ENCODE measurements at places on chromosomes 2 and 18.

DNA sequence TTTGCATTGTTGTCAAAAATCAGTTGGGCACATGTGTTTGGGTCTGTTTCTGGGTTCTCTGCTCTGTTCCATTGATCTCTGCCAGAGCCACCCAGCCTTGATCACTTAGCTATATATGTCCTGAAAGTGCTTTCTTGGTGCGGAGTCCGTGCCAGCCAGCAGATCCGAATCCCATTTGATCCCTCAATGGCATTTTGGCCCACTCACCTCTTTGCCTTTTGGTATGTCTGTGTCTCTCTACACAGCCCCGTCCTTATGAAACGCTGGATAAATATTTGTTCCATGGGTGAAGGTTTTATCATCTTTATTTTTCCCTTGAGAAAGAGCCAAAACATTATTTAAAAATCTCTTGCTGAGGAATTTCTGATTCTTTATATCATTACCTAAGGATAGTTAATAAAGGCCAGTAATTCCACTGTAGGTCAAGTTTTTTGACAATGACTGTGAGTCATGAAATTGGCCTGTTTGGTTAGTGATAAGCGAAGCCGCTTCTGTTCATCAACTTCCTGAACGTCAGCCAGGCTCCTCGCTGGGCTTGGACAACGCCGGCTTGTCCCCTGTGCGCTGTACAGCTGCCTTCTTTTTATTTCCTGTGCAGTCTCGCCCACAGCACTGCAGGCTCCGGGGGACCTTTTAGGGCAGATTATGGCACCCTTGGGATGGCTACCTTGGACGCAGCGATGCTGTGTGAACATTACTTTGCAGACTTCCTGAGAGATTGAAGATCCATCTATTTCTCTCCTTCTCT lies 24.9 kb downstream of the MTCL1 start:
- no peak overlapping the region for H3K27ac ChIP-seq
- no peaks in the 10 kb centered on the region for H3K36me3 ChIP-seq
- no peaks in the 10 kb centered on the region for H3K27me3 ChIP-seq
- no peaks in the 10 kb centered on the region for H3K4me1 ChIP-seq

- no peaks in the 10 kb centered on the region for H3K36me3 ChIP-seq
- no peaks in the 10 kb centered on the region for H3K27me3 ChIP-seq
- no peak overlapping the region for H3K4me3 ChIP-seq
- H3K4me1 ChIP-seq: no peaks in the 10 kb centered on the region
- H3K27ac ChIP-seq: no peak overlapping the region
- DNase-seq: no peak
Measured at GRCh38 chr18:27004056-27004829, 138.7 kb upstream of the AQP4 start.

- no peaks in the 10 kb centered on the region for H3K36me3 ChIP-seq
- peaks cover 14% of the 10 kb centered on the region for H3K4me1 ChIP-seq
- H3K27me3 ChIP-seq: no peaks in the 10 kb centered on the region
Measured at GRCh38 chr18:77063260-77063659, 69.3 kb downstream of the MBP start.

DNA sequence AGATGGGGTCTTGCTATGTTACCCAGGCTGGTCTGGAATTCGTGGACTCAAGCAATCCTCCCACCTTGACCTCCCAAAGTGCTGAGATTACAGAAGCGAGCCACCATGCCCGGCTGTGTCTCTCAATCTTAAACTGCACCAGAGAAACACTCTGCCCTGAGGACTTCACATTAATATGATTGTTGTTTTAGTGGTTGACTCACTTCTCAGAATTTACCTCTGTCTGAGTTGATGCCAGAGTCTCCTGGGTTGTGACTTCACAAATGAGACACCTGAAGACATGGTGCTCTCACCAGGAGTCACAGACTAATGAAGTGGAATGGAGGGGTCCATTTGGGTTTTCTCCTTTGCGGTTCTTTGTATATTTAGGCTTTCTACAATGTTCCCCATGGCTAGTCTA lies 61.0 kb upstream of the TGIF1 start:
- H3K27ac ChIP-seq: no peak overlapping the region
- no peaks in the 10 kb centered on the region for H3K36me3 ChIP-seq
- no peaks in the 10 kb centered on the region for H3K27me3 ChIP-seq
- H3K4me1 ChIP-seq: no peaks in the 10 kb centered on the region
- no peak for DNase-seq

- H3K27ac ChIP-seq: peak overlapping the region; percentile 53
- DNase-seq: no peak
- H3K27me3 ChIP-seq: no peaks in the 10 kb centered on the region
- H3K36me3 ChIP-seq: no peaks in the 10 kb centered on the region
- H3K4me3 ChIP-seq: no peak overlapping the region
Measured at GRCh38 chr2:10285556-10286198, 17.0 kb upstream of the HPCAL1 start.

GRCh38 chr2:86226636-86227520 lies 27.6 kb downstream of the MRPL35 start:
- no peak for DNase-seq
- no peak overlapping the region for H3K27ac ChIP-seq
- H3K27me3 ChIP-seq: no peaks in the 10 kb centered on the region

DNA sequence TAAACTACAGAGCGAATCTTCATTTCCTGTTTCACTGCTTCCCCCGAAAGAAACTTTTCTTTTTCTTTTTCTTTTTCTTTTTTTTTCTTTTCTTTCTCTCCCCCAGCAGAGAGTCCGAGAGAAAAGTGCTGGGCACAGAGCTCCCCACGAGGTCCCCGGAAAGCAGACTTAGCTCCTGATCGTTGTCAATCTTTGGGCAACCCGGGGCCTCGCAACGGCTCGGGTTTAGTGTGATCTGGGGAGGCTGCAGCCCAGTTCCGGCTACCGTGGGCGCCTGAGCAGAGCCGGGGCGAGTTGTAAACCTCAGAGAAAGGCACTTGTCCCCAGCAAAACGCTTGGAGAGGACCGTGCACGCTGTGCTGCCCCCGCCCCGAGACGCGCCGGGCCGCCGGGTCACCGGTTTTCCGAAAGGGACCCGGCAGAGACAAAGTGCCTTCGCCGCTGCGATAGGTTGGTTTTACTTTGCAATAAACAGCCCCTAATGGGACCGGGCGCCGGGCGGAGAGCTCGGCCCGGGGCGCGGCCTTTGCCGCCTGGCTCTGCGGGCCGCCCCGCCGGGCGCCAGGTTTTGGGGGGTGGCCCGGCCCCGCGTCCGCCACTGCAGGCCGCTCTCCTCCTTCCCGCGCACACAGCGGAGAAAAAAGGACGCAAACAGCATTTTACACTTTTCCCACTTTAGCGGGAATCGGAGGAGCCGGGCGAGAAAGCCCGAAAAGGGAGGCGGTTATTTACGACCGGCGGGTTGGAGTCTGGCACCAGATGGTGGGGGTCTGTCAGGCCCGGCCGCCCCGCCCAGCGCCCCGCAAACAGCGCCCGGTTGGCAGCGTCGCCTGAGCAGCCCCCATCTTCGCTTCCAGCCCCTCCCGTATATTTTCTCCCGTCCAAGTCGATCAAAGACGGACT lies 136.0 kb downstream of the INSIG2 start:
- H3K27me3 ChIP-seq: peaks cover 65% of the 10 kb centered on the region
- peak; percentile 35 for DNase-seq
- H3K4me1 ChIP-seq: peaks cover 6% of the 10 kb centered on the region
- H3K27ac ChIP-seq: no peak overlapping the region
- peak overlapping the region; percentile 19 for H3K4me3 ChIP-seq

DNA sequence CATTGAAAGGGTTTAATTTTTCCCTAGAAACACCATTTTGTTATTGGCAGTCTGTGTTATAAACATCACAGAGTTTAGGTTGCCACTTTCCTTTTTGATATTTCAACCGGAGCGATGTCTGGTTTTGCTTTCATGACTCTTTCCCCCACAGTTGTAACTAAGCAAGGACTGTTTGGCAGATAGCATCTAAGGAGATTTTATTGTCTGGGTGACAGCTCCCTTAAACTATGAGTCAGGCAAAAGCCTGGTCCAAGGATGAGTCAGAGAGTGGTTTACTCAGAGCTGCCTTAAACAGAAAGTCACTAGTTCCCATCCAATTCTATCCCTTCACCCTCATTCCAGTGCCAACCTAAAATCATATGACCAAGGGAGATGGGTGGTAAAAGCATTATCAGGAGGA lies 341.6 kb upstream of the VWC2L start:
- H3K4me1 ChIP-seq: no peaks in the 10 kb centered on the region
- DNase-seq: no peak
- H3K27ac ChIP-seq: no peak overlapping the region

- no peaks in the 10 kb centered on the region for H3K27me3 ChIP-seq
- no peaks in the 10 kb centered on the region for H3K36me3 ChIP-seq
- no peak for DNase-seq
- H3K4me1 ChIP-seq: peaks cover 3% of the 10 kb centered on the region
- no peak overlapping the region for H3K4me3 ChIP-seq
Measured at GRCh38 chr2:144239306-144239705, 280.6 kb downstream of the ZEB2 start.

DNA sequence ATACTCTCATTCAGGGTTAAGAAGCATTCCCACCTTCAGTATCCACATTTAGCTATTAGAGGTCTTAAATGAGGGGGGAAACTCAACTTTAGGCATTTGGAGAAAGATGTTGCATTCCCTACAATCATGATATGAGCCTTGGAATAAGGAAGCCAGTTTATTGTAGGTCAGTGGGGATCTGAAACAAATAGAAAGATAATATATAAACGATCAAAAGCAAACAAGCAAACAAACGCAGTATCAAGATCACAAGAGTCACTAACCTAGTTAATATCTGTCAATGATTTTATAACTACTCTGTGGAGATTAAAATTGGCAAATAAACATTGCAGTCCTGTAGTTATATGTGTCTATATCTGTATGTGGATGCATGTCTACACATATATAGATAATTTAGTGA lies 152.4 kb upstream of the LRATD1 start:
- H3K4me3 ChIP-seq: no peak overlapping the region
- H3K4me1 ChIP-seq: no peaks in the 10 kb centered on the region
- no peak for DNase-seq
- no peak overlapping the region for H3K27ac ChIP-seq
- no peaks in the 10 kb centered on the region for H3K36me3 ChIP-seq
- H3K27me3 ChIP-seq: no peaks in the 10 kb centered on the region

- peaks cover 7% of the 10 kb centered on the region for H3K36me3 ChIP-seq
- DNase-seq: no peak
- H3K4me1 ChIP-seq: peaks cover 12% of the 10 kb centered on the region
- no peak overlapping the region for H3K4me3 ChIP-seq
- no peak overlapping the region for H3K27ac ChIP-seq
Measured at GRCh38 chr2:7025082-7025481, 107.9 kb downstream of the RNF144A start.

DNA sequence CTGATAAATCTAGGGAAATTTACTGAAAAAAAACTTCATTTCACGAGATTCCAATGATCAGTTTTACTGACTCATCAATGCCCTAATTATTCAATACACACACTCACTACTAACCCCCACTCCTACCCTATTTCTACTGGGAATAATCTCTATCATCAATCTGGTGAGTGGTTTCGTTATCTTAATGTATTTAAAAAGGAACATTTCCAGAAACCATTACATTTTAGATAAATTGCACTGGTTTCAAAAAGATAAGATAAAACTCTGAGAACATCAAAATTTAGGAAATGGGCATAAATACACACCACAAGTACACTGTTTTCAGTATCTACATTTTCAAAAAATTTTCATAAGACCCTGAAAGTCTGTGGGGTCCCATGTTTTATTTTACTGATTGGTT lies 471.4 kb upstream of the PKDCC start:
- no peak overlapping the region for H3K4me3 ChIP-seq
- H3K4me1 ChIP-seq: no peaks in the 10 kb centered on the region
- DNase-seq: no peak

GRCh38 chr2:33620-34019 lies 12.7 kb downstream of the FAM110C start:
- no peaks in the 10 kb centered on the region for H3K4me1 ChIP-seq
- H3K36me3 ChIP-seq: no peaks in the 10 kb centered on the region
- H3K27me3 ChIP-seq: no peaks in the 10 kb centered on the region
- DNase-seq: no peak

DNA sequence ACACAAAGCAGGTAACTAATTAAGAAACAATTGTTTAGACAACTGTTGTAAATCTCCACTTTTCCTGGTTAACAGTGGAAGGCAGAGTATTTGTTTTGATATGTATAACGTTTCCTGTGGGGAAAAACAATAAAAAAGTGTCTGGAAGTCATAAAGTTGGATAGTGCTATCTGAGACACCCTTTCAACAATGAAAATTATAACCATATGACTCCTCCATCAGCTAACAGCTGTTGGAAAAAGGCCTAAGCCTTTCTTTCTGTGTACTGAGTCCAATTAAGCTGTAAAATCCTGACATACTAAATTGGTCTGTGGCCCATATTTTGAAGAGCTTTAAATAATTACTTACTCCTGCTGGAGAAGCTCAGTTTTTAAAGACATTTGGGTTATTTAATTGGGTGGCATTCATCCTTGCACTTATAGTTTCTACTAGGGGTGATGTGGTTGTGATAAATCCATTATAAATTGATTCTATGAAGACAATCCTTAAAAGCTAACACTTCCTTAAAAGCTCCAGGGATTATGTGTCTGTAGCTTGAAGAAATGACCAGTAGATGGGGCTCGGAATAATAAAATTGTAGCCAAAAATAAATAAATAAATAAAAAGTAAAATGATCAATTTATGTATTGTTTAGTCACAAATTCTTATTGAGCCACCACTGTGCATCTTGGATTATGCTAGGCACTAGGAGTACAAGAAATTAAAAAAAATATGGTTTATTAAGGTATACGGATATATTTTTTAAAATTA lies 698.1 kb upstream of the NXPH2 start:
- no peak overlapping the region for H3K4me3 ChIP-seq
- H3K27me3 ChIP-seq: no peaks in the 10 kb centered on the region
- H3K36me3 ChIP-seq: no peaks in the 10 kb centered on the region
- no peaks in the 10 kb centered on the region for H3K4me1 ChIP-seq
- no peak for DNase-seq

DNA sequence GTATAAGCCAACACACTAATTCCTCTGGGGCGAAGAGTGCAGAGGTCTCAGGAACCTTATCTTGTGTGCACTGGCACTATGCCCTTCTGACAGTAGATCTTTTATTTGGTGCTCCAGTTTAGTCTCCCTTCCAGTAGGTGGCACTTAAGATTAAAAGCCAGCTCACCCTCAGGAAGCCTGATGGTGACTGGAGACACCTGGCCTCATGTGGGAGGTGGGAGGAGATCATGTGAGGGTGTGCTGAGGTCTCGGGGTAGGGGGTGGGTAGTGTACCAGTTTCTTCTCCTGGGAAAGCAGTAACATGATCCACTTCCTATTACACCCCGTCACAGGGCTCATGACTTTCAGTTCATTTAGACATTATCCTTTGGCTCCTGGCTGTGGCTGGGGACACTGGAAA lies 654.9 kb downstream of the ADCYAP1 start:
- H3K27ac ChIP-seq: no peak overlapping the region
- no peaks in the 10 kb centered on the region for H3K36me3 ChIP-seq
- no peak for DNase-seq
- no peak overlapping the region for H3K4me3 ChIP-seq

GRCh38 chr2:167388497-167388896 lies 500.2 kb downstream of the XIRP2 start:
- H3K36me3 ChIP-seq: no peaks in the 10 kb centered on the region
- H3K27me3 ChIP-seq: no peaks in the 10 kb centered on the region
- no peak overlapping the region for H3K4me3 ChIP-seq
- H3K4me1 ChIP-seq: no peaks in the 10 kb centered on the region
- H3K27ac ChIP-seq: no peak overlapping the region
- no peak for DNase-seq

All from lung (tissue), 17 donors.